ENCODE measurements at places on chromosomes 2 and 18.

DNA sequence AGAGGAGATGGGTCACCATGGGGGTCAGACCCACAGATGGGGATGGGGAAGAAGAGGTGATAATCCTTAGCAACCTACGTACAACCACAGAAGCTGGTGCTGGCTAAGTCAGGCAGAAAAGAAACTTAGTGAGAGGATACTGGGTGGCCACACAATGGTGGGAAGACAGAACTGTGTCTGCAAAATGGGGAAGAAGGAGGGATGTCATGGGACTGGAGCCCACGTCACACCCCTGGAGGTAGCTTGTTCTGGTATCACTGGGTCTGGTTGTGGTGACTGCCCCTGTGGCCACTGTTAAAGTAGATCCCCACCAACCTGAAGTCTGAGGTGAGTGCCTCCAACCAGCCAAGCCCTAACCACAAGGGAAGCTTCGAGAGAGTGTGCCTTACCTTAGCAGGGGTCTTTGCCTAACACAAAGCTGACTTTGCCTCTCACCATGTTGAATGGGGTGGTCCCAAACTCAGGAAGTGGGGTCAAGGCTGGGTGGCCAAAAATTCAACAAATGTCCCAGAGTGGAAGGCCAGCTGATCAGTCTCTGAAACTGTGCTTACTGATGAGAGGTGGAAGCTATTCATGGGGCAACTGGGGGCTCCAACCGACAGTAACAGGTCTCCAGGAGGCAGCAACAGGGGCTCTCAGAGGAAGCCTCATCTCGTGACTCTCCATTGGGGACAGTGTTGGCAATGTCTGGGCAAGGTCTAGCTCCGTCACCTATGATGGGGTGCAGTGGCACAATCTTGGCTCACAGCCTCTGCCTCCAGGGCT lies 64.8 kb upstream of the SLC1A4 start:
- no peak for DNase-seq

GRCh38 chr2:202249521-202250253 lies 11.3 kb upstream of the SUMO1 start:
- DNase-seq, result no peak

- DNase-seq, result no peak
Observed at GRCh38 chr2:119137502-119137901, 21.0 kb downstream of the C1QL2 start.

GRCh38 chr2:133713049-133713580 lies 144.9 kb upstream of the NCKAP5 start:
- DNase-seq, result no peak

DNA sequence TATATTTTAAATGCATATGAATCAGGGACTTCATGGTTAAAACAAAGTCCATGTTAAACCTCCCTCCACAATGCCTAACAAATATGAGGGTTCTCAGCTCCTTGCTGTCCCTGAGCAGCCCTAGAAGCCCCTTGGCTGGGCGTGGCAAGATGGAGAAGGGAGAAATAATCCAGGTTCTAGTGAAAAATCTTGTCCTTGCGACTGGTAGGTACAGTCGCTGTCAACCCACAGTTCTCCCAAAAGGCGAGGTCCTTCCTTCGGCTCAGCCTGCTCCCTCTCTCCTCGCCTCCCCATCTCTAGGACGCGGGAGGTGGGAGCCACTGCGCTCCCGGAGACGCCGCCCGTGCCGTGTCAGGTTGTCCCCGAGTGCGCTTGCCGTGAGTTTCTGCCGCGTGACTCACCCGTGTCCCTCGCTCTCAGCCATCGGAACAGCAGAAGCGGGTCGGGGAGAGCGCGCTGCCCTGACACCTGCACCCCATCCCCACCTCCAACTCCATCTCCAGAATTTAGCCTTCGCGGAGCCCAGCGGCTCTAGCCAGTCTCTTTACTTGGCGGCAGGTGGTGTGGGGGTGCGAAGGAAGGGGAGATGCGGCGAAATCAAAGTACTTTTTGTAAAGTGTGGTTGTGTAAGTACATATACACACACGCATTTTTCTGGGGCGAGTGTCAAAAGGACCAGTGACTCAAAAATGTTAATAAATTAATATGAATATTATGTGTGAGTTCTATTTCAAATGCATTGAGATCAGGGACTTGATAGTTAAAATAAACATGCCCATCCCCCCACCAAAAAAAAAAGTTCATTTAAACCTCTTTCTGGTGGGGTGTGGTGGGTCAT lies 65.1 kb upstream of the TMEM17 start:
- no peak for DNase-seq

- no peak for DNase-seq
Observed at GRCh38 chr2:13652531-13653313, 936.0 kb downstream of the TRIB2 start.

DNA sequence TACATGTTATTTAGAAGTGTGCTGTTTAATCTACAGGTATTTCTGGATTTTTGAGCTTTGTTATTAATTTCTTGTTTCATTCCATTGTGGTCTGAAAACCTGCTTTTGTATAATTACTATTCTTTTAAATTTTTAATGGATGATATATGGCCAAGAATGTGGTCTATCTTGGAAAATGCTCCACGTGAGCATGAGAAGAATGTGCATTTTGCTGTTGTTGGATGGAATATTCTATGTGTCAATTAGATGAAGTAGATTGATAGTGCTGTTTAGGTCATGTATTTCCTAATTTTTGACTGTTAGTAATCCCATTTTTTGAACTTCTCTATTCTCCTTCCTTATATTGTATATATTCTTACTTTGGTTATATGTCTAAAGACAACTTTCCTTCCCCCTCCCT lies 19.9 kb upstream of the TTN start:
- no peak for DNase-seq

All from NCI-H1694 treated with DMSO at 0.1 percent for 48 hours (cell line).